ENCODE measurements at places on chromosomes 5 and 9.
A peak's percentile ranks its signal among the peaks of the same experiment; 100 is the strongest.

GRCh38 chr5:1175801-1176472 is 25.5 kb upstream of the SLC6A19 start:
- no peak for DNase-seq

GRCh38 chr9:92794426-92794825 is 29.8 kb upstream of the BICD2 start:
- no peak for DNase-seq

- DNase-seq, result no peak
Measured at GRCh38 chr9:130430734-130431535, 13.8 kb upstream of the ASS1 start.

DNA sequence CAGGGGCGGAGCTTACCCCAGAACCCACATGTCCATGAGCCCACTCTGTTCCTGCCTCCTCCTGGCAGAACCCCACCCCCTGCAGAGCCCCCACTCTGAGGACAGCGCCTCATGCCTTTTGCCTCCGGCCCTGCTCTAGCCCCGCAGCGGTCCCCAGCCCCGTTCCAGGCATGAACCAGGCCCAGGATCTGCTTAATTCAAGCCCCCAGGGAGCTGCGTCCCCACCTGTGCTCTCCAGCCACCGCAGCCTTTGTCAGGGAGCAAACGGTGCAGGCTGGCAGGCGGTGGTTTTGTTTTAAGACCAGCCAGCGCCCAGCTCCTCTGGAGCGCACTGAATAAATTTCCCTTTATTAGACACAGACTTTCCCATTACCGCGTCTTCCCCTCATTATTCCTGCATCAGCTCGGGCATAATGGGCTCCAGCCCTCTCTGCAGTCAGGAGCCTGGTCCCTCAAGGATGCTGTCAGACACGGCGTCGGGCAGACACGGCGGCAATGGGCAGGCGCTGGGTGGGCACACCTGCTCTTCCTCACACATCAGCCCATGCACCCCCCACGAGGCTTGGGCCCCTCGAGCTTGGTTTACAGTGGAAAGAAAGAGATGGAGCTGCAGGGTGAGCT is 137.6 kb downstream of the OLFM1 start:
- no peak for DNase-seq

DNA sequence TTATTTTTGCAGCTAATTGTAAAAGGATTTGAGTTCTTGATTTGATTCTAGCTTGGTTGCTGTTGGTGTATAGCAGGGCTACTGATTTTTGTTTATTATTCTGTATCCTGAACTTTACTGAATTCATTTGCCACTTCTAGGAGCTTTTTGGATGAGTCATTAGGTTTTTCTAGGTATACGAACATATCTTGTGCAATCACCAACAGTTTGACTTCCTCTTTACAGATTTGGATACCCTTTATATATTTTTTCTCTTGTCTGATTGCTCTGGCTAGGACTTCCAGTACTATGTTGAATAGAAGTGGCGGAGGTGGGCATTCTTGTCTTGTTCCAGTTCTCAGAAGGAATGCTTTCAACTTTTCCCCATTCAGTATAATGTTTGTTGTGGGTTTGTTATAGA is 210.8 kb downstream of the FGF10 start:
- no peak for DNase-seq

- DNase-seq, result peak; percentile 60
Measured at GRCh38 chr5:60522292-60522905, 177.6 kb downstream of the DEPDC1B start.

- no peak for DNase-seq
Measured at GRCh38 chr9:132943651-132944293, 644 bp downstream of the TSC1 start.

DNA sequence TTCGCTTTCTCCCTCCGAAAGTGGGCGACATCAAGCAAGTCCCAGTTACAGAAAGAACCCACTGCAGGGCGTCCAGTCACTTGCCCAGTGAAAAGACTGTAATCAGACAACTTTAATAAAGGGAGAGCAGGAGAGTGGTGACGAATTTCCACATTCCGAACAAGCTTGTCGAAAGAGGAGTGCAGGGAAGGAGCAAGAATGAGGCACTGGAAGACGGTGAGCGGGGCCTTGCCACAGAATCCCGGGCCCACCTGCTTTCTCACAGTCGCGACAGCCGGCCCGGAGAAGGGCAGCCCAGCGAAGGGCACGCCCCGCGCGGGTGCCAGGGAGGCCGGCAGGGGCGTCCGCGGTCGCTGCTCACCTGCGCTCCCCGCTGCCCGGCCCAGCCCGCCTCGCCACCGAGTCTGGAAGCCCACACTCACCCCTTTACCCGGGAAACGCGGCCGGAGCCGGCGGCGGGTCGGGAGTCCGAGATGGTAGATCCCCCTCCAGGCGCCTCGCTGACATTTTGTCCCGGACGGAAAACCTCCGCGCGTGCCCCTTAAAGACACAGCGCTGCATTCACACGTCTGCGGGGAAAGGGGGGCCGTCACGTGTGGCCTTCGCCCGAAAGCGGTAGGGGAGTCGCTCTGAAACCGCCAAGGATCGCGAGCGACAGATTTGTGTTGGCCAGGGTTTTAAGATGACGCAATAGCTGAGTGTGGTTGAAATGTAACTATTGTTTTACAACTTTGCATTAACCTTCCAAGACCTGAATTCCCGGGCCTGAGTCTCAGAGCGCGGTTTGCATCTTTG is at the start of gene ZBED3:
ZBED3 (minus strand) TSS at position 597 of the 795 bp plus-strand sequence. CDS start 9,407 bp downstream, outside the sequence.
- peak; percentile 78 for DNase-seq

All from EL (cell line).